ENCODE measurements at places on chromosomes 4 and X.

DNA sequence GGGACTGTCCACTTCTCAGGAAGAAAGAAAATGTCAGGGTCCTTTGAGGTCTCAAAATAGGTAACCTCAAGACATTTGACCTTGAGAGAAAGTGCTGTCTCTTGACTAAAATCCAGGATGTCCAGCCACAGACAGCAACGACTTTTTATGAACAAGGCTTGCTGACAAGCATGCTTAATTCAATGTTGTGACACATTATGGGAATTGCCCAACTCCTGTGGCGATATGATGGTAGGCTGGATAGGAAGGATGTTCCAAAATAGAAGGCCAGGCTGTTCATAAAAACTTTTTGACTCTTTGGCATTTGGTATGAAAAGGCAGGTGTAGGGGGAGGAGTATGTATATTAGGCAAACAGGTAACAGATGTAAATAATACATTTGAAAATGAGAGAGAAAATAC is 50.8 kb upstream of the EDNRA start:
- DNase-seq, result no peak

GRCh38 chr4:56786955-56787354 is 34.5 kb downstream of the SPINK2 start:
- peak; percentile 95 for DNase-seq

DNA sequence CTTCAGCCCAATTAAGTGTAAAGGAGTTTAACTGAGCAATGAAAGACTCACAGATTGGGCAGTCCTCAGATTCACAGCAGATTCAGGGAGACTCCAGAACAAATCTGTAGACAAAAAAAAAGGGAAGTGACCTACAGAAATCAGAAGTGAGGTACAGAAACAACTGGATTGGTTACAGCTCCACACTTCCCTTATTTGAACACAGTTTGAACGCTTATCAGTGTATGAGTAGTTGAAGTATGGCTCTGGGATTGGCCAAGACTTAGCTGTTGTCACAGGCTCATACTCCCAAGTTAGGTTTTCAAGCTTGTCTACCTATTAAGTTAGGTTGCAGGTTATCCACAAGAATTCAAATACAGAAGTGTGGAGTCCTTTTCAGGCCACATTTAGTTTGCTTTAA is 112.4 kb upstream of the ELOVL6 start:
- no peak for DNase-seq

GRCh38 chr4:98653890-98654867 is 4.2 kb downstream of the TSPAN5 start:
- peak; percentile 46 for DNase-seq

GRCh38 chr4:27081675-27082586 is 221.3 kb downstream of the STIM2 start:
- DNase-seq, result no peak

DNA sequence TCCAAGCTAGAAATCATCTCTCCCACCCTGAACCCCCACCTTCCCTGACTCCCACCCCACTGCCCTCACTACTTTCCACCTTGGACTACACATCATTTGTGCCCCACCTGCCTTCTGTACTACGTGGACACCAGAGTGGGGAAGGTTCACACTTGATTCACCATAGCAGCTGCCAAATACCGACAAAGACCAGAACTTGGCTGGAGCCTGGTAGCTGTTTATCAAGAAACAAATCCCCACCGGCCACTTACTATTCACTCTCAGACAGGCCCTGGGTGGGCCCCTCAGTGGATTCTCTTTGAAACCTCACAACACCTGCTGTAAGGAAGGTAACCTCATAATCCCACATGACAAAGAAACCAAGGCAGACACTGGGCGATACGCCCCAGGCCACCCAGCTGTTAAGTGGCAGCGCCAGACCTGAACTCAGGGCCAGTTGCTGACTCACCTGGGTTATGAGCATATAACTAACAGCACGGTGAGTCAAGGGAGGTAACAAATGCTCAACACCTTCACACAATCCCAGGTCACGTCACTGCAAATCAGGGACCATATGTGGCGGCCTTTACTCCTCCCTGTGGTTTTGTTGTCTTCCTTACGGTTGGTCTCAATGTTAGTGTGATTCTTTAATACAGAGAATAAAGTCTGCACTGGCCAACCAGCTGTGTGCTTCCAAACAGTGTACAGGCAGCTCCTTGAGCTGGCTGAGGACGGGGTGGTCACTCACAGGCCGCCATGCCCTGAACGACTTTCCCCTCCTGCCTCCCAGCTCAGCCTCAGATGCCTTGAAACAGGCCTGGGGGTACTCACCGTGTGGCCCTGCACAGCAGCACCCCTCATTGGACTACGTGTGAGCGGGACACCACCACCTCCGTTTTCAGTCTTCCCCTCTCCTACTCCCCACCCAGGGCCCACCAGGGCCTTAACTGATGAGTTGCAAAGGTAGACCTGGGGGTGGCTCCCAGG is 7.5 kb downstream of the WDR1 start:
- peak; percentile 24 for DNase-seq

DNA sequence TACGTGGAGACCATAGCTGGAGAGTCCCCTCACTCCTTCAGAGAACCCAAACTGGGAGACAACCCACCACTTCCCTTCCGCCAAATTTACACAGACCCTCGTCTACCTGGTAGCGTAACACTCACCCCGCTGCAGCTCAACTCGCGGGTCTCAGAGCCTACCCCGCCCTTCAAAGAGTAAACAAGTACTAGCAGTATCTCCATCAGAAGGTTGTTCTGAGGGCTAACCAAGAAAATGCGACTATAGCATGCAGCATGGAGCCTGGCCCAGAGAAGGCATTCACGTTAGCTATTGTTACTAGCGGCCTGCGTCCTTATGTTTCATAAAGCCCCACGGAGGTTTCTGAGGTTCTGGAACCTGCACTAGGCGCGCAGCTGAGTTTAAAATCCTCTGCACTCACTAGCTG is 531 bp upstream of the MANBA start:
- no peak for DNase-seq

DNA sequence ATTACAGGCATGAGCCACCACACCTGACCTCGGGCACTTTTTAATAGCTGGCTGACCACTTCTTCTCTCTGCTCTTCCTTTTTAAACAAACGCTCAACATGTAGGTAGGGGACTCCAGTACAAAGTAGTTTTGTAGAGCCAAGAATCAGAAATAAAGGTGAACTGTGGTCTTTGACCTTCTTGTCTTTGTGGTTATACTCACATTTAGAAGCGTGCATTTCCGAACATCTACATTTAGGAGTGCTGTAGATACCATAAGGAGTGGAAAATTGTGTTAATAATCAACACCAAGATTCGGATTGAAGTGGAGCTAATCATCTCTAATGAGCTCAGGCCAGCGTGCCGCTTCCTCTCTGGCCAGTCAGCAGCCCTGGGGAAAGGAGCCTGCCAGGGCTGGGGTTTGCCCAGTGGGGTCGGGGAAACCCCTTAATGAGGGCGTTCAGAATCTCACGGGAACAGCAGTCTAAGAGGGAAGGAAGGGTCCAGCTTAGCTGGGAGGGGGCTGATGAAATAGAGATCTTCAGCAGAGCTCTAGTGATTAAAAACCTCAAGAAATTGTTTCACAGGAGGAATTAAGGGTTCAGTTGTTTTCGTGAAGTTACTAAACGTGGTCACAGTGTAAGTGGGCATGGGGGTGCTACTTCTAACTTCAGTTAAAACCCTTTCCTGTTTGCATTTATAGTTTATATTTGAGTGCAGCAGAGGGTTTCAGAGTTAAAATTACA is 81.2 kb downstream of the GAB1 start:
- no peak for DNase-seq

DNA sequence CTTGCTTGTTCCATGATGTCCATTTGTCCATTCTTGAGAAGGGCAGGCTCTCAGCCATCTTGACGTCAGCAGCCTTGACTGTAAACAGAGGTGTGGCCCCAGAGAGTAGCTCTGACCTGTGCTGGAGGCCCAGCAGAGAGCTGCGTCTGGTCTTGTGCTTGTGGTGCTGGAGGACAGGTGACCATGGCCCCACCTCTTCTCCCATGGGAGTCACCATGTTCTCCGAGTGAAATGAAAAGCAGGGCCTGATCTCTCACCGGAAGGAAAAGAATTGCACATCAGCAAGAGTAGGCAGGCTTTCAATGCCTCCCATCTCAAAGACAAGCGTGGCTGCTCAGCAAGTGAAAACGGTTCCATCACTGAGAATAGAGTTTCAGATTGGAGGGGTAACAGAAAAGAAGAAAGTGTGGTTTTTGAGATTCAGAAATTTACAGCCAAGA is 11.5 kb downstream of the PARM1 start:
- DNase-seq, result no peak

- DNase-seq, result no peak
Measured at GRCh38 chr4:2634014-2634413, 97.6 kb downstream of the FAM193A start.

GRCh38 chr4:106019771-106020170 is 124.5 kb downstream of the NPNT start:
- DNase-seq, result peak; percentile 90

GRCh38 chr4:155953151-155954117 is at the start of gene CTSO:
CTSO (minus strand) TSS chr4:155953866; CDS start chr4:155953847, 19 bp downstream.
- DNase-seq, result peak; percentile 87

DNA sequence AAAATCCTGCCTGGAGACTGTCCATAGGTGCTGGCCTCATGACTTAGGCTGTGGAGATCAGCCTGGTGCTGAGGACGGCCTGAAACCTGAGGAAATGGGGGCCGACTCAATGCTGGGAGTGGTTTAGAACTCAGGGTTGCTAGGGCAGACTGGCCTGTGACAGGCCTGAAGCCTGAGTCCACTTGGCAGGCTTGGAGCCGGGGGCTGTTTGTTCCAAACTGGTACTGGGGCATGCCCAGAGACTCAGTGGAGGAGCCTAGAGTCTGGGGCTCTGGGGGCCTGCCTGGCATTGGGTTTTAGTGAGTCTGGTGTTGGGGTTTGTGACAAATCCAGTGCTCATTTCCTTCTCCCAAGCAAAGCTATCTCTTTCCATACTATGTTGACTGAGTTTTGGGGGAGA is 489.7 kb upstream of the CNKSR2 start:
- DNase-seq, result no peak

GRCh38 chr4:185138161-185138560 is 4.9 kb upstream of the SLC25A4 start:
- no peak for DNase-seq

GRCh38 chr4:137961051-137961438 is 281.1 kb downstream of the SLC7A11 start:
- peak; percentile 87 for DNase-seq

- peak; percentile 97 for DNase-seq
Measured at GRCh38 chrX:107674480-107675364, 46.4 kb downstream of the PRPS1 start.

GRCh38 chrX:2468261-2469195 is 32.2 kb downstream of the DHRSX start:
- no peak for DNase-seq

- DNase-seq, result no peak
Measured at GRCh38 chr4:821631-822030, 4.3 kb downstream of the CPLX1 start.

GRCh38 chrX:150197388-150197787 is 165.7 kb upstream of the MAMLD1 start:
- no peak for DNase-seq

DNA sequence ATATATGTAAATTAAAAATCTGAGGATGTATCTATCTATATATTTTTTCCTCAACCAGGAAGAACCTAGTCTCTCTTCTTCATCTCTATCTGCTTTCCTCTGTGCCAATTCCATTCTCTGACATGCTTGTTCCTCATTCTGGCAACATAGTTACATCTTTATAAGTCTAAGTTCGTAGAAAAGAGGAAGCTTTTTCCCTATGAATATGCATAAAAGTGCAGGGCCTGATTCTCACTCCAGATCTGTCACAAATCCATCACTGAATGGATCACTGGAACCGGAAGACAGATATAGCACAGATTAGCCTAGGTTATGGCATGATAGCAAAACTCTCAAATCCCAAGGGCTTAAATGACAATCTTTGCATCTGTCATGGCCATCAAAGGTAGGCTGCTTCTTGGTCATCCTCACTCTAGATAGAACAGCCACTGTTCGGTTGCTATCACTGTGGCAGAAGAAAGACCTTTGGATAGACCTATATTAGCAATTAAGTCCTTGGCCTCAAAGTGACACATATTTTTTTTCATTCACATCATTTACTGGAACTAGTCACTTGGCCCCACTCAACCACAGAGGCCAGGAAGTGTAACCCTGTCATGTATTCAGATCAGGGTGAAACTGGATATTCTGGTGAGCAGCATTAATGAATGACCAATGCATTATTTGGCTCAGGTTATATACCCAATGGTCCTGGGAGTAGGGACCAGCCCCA is 22.2 kb downstream of the DTHD1 start:
- DNase-seq, result no peak

DNA sequence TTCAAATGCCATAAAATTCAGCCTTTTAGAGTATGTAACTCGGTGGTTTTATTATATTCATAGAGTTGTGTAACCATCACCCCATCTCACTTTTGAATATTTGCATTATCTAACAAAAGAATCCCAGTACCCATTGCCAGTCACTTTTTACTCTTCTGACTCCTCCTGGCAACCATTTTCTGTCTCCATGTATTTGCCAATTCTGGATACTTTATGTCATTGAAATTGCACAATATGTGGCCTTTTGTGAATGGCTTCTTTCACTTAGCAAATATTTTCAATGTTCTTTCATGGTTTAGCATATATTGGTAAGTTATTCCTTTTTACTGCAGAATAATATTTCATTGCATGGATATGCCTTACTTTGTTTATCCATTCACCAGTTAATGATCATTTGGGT is 79.9 kb downstream of the SLIT2 start:
- no peak for DNase-seq

DNA sequence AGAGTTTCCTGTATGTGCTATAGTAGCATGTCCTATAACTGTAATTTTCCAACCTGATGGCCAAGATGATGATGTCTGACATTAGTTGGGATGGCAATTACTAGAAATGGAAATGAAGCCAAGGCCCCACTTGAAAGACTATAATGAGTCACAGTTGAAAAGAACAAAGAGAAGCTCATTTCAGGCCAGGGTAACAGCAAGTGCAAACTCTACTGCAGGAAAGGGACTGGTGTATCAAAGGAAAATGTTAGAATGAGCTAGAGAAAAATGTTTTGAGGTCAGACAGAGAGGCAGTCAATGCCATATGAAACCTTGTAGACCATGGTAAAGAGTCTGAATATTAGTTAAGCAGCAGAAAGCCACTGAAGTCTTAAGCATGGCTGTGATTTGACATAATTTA is 146.2 kb upstream of the SH3RF1 start:
- DNase-seq, result peak; percentile 13

DNA sequence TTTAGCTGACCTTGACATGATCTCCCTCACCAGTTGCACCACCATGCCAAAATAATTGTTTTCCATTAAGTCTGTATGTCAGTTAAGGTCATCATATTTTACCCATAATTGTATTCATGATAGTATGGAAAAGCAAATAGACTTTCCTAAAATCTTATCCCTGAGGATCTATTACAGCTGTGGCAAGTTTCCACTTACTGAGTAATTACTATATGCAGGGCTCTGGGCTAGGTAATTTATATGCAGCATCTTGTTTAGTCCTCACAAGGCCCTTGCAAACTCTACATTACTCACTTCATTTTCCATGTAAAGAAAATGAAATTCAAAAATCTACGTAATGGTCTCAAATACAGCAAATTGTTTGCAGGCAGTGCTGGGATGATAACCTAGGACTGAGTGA is 34.8 kb downstream of the YIPF7 start:
- DNase-seq, result no peak

Measured in mesenchymal stem cell (in vitro differentiated cells and primary cell).